ENCODE measurements at places on chromosomes 13 and 19.
A peak's percentile ranks its signal among the peaks of the same experiment; 100 is the strongest.

DNA sequence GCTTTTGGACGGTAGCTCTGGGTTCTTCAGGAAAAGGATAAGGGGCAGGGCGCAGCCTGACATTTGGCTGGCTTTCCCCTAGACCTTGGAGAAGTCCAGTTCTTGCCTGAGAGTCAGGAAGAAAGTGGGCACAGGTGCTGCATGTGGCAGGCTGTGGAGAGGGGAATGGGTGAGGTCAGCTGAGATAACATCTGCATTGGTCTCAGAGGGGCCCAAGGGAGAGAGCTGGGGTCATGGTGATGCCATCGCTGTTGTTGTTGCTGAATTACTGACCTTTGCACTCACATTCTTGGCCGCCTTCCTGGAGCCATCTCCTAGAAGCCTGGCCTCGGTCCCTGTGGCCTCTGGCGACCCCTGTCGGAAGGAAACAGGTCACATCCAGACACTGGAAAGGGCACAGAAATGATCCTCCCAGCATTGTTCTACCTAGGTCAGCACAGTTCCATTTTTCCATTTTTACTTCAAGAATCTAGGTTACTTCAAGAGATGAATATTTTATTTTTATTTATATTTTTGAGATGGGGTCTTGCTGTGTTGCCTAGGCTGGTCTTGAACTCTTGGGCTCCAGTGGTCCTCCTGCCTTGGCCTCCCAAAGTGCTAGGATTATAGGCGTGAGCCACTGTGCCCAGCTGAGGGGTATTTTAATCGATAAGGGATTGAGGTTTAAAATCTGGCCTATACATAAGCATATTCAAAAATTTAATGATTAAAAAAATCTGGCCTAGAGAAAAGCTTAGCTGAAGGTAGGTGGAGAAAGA is 6.5 kb upstream of the LIPE start:
- DNase-seq = no peak

DNA sequence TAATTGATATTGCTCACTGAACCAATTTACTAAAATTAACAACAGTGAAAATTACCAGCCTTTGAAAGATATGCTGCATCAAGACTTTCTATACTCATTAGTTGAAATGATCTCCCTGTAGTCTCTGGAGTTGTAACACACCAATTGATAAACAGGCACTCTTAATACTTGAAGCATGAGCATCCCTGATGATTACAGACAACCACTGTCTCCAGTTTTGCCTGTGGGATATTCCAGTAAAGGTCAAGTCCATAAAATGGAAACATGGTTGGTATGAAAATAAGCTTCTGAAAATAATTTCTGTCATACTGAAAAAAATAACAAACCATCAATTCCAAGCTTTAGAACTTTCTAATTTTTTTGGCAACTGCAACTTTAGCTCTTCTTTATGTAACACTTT is 405.8 kb downstream of the SPRY2 start:
- DNase-seq = no peak

- DNase-seq = no peak
Measured at GRCh38 chr13:112900226-112900600, 68.8 kb upstream of the MCF2L start.

- no peak for DNase-seq
Measured at GRCh38 chr19:10010247-10010691, at the start of gene COL5A3. TSS of gene COL5A3 (minus strand) at chr19:10010504. CDS start at chr19:10010385, 119 bp downstream.

DNA sequence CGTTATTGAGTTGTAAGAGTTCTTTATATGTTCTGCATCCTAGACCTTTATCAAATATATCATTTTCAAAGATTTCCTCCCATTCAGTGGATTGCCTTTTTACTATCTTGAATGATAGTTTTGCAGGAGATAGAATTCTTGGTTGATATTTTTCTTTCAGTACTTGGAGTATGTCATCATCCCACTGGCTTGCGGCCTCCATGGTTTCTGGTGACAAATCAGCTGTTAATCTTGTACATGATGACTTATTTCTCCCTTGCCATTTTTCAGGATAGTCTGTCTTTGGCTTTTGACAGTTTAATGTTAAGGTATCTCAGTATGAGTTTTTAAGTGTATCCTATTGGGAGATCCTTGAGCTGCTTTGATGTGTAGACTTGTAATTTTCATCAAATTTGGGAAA is 8.5 kb downstream of the ZNF557 start:
- no peak for DNase-seq

- no peak for DNase-seq
Measured at GRCh38 chr19:53977991-53978731, 13.3 kb upstream of the CACNG6 start.

DNA sequence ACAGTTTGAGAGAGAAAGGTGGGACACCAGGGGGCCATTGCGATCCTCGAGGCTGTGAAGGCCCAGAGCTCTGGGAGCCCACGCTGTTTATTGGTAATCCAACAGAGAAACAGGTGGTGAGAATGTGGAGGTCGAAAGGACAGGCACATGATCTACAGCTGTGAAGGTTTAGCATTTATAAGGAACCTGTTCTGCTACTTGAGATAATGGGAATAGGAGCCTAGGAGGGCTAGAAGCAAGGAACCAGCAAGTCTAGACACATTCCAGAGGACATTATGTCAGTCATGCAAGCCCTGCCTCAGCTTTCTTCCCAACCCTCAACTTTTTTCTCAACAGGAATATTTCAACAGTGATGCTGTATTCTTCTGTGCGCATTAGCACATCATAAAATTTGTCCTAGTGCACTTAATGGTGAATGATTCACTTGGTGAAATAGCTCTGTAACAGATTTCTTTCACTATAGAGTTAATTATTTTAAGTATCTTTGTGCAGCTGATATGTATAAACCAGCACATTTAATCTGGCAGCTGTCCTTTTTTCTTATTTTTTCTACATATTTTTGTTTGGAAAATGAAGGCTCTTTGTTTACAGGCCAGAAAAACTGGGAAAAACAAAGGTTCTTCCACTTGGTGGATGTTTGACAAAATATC is 25.4 kb downstream of the ZNF90 start:
- DNase-seq = no peak

DNA sequence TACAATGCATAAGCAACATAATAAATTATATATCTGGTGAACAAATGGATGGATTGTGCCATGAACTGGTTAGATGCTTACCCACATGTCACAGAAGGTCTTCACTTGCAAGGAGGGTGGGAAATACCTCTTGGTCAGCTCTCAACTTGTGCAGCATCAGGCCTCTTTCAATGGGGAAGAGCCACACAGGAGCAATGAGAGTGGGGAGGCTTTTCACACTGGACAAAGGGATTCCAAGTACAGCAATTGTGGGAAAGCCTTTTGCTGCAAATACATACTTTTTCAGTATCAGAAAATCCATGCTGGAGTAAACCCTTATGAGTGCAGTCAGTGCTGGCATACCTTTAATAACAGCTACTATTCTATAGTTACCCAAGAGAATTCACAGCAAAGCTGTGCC is 11.8 kb upstream of the ZNF543 start:
- DNase-seq = no peak

- peak; percentile 75 for DNase-seq
Measured at GRCh38 chr13:30998136-30999088, 66.0 kb downstream of the TEX26 start.

- no peak for DNase-seq
Measured at GRCh38 chr19:3919793-3920192, 13.1 kb upstream of the NMRK2 start.

- no peak for DNase-seq
Measured at GRCh38 chr13:98988277-98988676, 10.4 kb upstream of the DOCK9 start.

GRCh38 chr13:109859216-109859835 is 72.9 kb upstream of the IRS2 start:
- DNase-seq = no peak

GRCh38 chr19:47330466-47330869 is 1.5 kb upstream of the C5AR2 start:
- DNase-seq = no peak

All from NCI-H1417 (cell line).